ENCODE measurements at places on chromosomes 6 and 20.

- no peaks in the 10 kb centered on the region for H3K4me1 ChIP-seq
- no peak overlapping the region for H3K4me3 ChIP-seq
- no peaks in the 10 kb centered on the region for H3K27me3 ChIP-seq
- no peak overlapping the region for H3K27ac ChIP-seq
- H3K36me3 ChIP-seq, result no peaks in the 10 kb centered on the region
Measured at GRCh38 chr6:41274256-41274655, 12.2 kb downstream of the TREM1 start.

DNA sequence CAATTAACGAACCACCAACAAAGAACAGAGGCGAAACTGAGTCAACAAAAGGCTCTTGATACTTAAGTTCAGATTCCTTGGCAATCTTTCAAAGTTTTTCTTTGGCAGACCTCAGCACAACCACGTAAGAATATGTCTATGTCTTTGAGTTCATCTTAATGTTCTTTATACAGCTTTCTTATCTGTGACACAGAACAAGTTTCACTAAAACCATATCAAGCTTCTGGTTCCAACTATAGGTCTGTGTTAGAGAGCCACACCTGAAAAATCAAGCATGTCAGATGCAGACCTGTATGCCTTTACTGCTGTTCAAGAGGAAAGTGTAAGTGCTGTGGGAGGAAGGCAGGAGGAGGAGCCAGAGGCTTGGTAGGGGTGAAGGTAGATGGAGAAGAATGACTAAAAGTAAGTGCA lies 271.3 kb downstream of the KHDC1L start:
- DNase-seq, result no peak
- no peaks in the 10 kb centered on the region for H3K27me3 ChIP-seq
- H3K36me3 ChIP-seq, result no peaks in the 10 kb centered on the region
- peak overlapping the region; percentile 77 for H3K27ac ChIP-seq
- peaks cover 18% of the 10 kb centered on the region for H3K4me1 ChIP-seq
- no peak overlapping the region for H3K4me3 ChIP-seq

DNA sequence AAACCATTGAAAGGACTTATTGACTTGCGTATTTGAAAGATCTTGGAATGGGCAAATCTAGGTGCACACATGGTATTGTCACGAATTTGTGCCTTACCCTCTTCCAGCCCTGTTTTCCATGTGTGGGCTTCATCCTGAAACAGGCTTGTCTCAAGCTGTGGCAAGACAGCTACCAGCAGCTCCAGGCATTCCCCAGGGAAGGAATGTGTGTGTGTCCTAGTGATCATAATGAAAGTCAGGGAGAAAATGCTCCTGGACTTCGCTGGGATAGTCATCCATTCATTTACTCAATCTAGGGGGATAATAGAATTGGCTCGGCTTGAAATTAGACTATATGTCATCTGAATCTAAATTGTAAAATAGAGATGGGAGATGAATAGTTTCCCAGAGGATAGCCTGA lies 676.2 kb downstream of the CBLN4 start:
- DNase-seq, result no peak
- H3K36me3 ChIP-seq, result no peaks in the 10 kb centered on the region
- no peaks in the 10 kb centered on the region for H3K4me1 ChIP-seq

GRCh38 chr6:157666729-157667128 lies 156.3 kb upstream of the SNX9 start:
- H3K4me1 ChIP-seq, result peaks cover 18% of the 10 kb centered on the region
- H3K27ac ChIP-seq, result no peak overlapping the region
- no peaks in the 10 kb centered on the region for H3K27me3 ChIP-seq
- DNase-seq, result no peak

DNA sequence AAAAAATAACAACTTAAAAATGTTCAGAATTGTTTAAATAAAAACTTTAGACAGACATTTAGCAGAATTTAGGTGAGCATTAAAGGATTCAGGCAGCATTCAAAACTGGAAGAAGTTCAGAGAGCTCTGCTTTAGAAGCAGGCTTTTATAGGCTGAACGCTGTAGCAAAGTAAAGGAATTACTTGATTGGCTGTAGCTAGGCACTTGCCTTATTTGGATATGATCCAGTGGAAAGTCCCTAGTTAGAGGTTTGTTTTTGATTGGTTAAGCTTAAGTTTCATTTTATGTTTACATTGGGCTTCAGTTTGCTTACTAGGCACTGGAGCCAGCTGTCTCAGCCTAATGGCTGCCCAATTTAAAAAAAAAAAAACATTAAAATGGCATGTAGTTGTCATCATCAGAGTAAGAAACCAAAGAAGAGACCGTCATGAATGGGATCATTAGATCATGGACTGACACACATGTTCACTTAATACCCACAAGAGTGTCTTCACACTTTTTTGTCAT lies 65.1 kb downstream of the CBFA2T2 start:
- H3K27me3 ChIP-seq, result no peaks in the 10 kb centered on the region
- H3K4me3 ChIP-seq, result peak overlapping the region; percentile 47
- no peaks in the 10 kb centered on the region for H3K36me3 ChIP-seq
- H3K4me1 ChIP-seq, result peaks cover 6% of the 10 kb centered on the region

GRCh38 chr6:137424251-137424650 lies 69.9 kb downstream of the OLIG3 start:
- DNase-seq, result no peak
- H3K4me3 ChIP-seq, result no peak overlapping the region
- no peaks in the 10 kb centered on the region for H3K4me1 ChIP-seq
- no peak overlapping the region for H3K27ac ChIP-seq

GRCh38 chr6:21099338-21100314 lies 493.9 kb upstream of the SOX4 start:
- no peak overlapping the region for H3K27ac ChIP-seq
- H3K27me3 ChIP-seq, result no peaks in the 10 kb centered on the region

GRCh38 chr6:33427585-33428223 lies 7.8 kb downstream of the SYNGAP1 start:
- H3K27me3 ChIP-seq, result no peaks in the 10 kb centered on the region
- H3K36me3 ChIP-seq, result no peaks in the 10 kb centered on the region
- H3K4me3 ChIP-seq, result peak overlapping the region; percentile 69

DNA sequence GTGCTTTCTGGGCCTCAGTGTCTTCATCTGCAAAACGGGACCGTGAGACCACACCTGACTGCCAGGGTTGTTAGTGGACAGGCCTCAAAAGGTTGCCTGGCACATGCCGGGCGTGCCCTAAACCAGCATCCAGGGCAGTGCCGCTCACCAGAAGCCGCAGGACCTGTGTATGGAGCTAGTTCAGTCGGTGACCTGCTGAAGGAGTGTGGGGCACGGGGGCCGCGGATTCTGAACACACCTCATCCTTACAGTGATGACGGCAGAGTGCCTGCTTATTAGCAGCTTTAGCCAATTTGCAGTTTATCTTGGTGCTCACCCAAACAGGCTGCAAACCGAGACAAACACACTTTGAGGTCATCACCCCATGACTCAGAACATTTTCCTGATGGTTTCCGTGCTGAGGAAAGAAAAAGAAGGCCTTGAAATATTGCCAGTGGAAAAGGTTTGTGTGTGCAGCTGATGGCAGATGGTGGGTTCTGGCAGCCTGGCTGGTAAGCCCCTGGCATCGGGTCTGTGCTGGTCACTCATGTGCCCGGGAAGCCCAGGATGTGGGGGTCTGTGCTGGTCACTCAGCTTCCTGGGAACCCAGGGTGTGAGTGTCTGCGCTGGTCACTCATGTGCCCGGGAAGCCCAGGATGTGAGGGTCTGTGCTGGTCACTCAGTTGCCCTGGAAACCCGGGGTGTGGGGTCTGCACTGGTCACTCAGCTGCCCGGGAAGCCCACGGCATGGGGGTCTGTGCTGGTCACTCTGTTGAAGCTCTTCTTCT lies 153.8 kb downstream of the ERMARD start:
- H3K27me3 ChIP-seq, result no peaks in the 10 kb centered on the region
- no peak overlapping the region for H3K27ac ChIP-seq
- no peaks in the 10 kb centered on the region for H3K4me1 ChIP-seq
- DNase-seq, result no peak
- H3K4me3 ChIP-seq, result no peak overlapping the region

DNA sequence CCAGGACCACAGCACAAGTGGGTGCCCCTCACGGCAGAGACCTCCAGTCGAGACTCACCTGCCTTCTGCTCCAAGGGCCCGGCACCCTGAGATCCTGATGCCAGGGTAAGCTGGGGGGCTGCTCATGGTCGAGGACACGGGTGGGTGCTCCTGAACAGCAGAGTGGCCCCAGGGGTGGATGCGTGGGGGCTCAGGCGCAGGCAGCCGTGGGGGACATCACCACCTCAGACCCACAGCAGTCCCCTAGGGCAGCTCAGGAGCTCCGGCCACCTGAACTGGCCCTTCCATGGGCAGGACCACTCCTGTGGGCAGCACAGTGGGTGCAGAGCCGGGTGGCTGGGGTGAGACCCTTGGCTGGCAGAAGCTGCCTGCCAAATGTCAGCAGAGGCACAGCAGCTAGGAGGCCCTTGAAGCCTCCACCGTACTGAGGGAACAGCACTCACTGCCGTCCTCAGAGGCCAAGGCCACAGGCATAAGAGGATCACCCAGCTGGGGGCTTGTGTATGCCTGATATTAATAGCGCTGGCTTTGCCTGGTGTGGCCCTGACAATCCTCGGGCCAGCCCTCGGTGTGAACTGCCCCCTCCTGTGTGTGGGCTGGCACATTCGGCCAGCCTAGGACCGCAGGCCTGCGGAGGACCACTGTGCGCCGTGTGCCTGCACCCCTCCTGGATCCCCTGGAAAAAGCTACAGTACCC lies 5.4 kb downstream of the UCKL1 start:
- no peak for DNase-seq
- H3K4me3 ChIP-seq, result no peak overlapping the region
- H3K27ac ChIP-seq, result peak overlapping the region; percentile 75
- no peaks in the 10 kb centered on the region for H3K27me3 ChIP-seq

- no peak overlapping the region for H3K27ac ChIP-seq
- H3K36me3 ChIP-seq, result no peaks in the 10 kb centered on the region
- no peak overlapping the region for H3K4me3 ChIP-seq
- DNase-seq, result no peak
Measured at GRCh38 chr6:15630202-15630601, 32.6 kb downstream of the DTNBP1 start.

GRCh38 chr6:11392778-11393507 lies 144.6 kb upstream of the TMEM170B start:
- H3K4me1 ChIP-seq, result peaks cover 26% of the 10 kb centered on the region
- no peak for DNase-seq
- H3K4me3 ChIP-seq, result no peak overlapping the region
- H3K27ac ChIP-seq, result peak overlapping the region; percentile 36
- H3K36me3 ChIP-seq, result no peaks in the 10 kb centered on the region

DNA sequence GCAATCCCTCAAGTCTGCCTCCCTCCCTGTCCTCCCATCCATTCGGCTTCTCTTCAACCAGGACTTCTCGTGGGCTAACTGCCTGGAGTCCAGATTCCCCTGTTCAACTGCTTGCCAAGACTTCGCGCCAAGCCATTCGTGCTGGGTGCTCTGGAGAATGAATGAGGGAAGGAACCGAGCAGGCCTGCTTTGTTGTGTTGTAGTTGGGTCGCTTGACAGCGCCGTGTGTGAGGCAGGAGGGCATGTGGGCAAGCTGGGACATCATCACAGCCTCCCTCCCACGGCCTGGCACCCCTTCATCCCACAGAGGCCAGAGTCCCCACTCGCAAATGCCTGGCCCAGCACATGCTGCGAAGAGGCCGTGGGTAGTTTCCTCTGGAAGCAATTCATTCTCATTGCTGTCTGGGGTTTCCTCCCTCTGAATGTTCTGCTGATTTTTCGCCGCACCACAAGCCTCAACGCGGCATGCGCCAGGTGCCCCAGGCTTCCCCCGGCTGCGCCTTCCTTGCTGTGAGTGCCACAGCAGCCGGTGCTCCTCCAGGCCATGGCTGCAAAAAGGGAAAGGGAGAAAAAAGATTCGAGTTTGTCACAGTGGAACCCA lies 336.0 kb downstream of the QKI start:
- H3K4me3 ChIP-seq, result no peak overlapping the region
- H3K27me3 ChIP-seq, result no peaks in the 10 kb centered on the region
- no peak for DNase-seq
- no peaks in the 10 kb centered on the region for H3K4me1 ChIP-seq
- no peaks in the 10 kb centered on the region for H3K36me3 ChIP-seq
- no peak overlapping the region for H3K27ac ChIP-seq

DNA sequence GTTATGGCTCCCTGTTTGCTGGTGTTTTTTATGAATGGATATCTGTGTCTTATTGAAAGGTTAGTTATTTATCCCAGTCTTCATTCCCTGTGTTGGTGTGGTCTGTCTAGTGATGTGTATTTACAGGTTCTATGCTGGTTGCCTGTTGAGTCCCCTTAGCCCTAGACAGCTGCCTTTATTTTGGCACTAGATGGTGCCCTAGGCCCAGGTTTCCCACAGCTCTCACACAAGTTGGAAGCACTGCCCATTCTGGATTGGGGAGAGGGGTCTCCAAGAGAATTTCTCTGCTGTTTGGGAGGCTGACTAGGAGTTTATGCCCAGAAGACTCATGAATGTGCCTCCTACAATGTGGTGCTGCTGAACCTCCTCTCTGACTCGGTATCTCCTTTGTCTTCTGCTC lies 12.4 kb downstream of the GRM1 start:
- no peaks in the 10 kb centered on the region for H3K36me3 ChIP-seq
- no peak overlapping the region for H3K27ac ChIP-seq
- no peak overlapping the region for H3K4me3 ChIP-seq
- no peaks in the 10 kb centered on the region for H3K27me3 ChIP-seq
- H3K4me1 ChIP-seq, result no peaks in the 10 kb centered on the region
- no peak for DNase-seq

All from thoracic aorta (tissue), 2 donors.